NCI-H1436 treated with DMSO at 0.1 percent for 48 hours (cell line): ENCODE measurements at places on chromosomes 1 and 21.
A peak's percentile ranks its signal among the peaks of the same experiment; 100 is the strongest.

DNA sequence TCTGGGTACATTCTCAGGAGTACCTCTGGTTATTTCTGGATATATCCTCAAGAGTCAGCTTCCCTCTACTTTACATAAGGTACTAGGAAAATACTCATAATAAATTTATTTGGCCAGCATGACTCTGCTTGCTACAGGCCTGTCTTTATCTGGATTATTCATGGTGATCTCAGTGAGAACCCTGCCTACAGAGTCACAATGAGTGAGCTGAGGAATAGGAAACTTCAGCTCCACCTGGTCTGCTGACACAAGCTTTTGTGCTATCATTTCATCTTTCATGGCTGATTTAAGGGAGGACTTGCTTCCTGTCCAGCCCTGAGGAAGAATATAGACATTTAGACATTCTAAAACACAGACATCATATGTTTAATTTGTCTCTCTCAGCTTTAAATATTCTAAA, 19.5 kb upstream of the SUCO start:
- no peak for DNase-seq

DNA sequence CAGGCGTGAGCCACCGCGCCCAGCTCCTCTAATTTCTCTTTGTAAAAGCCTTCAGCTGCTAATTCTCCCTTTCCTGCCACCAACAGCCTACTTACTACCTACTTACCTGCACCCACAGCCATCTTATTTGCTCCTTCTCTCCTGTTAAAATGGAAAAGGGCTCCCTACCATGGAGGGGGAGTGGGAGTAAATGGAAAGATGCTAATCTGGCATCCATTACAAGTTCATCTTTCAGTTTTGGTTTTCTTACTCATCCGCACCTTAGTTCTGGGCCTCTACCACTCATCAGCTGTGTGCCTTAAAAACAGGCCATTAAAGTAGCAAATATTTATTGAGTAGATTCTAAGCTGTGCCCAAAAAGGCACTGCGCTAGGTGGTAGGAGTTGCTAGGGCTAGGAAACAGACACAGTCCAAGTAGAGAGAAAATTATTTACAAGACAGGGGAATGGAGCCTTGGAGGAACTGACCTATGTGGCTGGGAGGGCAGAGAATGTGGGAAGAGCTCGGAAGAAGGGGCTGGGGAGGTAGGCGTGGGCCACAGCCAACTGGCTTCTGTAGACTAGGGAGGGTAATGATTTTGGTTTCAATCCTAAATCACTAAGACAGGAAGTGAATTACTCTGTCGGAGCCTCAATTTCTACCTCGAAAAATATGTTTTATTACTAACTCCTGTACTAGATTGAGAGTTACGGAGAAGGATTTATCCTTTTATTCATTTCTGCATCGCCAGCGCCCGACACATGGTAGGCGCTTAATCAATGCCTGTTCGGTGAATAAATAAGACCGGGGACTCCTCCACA, 685 bp upstream of the DDI2 start:
- DNase-seq = no peak

- DNase-seq = no peak
Observed at GRCh38 chr21:33089395-33090119, 19.6 kb downstream of the OLIG1 start.

DNA sequence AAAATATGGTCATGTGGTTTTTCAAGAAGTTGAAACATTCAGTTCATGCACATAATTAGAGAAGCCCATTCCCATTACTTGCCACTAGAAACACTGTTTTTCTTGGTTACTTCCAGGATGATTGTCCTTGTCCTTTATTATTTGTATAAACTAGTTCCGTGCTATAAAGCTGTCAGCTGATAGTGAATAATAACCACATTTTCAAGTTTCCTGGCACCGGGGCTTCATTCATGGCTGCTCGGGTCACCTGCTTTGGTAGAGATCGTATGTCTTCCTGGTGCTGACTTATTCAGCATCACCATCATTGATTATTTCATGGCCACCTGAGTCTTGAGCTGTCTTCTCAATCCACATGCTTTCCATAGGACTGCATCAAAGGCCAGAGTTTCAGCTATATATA, 62.9 kb upstream of the ZNF326 start:
- DNase-seq = no peak

GRCh38 chr1:29967261-29967660, 730.9 kb downstream of the PTPRU start:
- no peak for DNase-seq

- DNase-seq = no peak
Observed at GRCh38 chr1:24724345-24725208, 20.7 kb upstream of the CLIC4 start.

DNA sequence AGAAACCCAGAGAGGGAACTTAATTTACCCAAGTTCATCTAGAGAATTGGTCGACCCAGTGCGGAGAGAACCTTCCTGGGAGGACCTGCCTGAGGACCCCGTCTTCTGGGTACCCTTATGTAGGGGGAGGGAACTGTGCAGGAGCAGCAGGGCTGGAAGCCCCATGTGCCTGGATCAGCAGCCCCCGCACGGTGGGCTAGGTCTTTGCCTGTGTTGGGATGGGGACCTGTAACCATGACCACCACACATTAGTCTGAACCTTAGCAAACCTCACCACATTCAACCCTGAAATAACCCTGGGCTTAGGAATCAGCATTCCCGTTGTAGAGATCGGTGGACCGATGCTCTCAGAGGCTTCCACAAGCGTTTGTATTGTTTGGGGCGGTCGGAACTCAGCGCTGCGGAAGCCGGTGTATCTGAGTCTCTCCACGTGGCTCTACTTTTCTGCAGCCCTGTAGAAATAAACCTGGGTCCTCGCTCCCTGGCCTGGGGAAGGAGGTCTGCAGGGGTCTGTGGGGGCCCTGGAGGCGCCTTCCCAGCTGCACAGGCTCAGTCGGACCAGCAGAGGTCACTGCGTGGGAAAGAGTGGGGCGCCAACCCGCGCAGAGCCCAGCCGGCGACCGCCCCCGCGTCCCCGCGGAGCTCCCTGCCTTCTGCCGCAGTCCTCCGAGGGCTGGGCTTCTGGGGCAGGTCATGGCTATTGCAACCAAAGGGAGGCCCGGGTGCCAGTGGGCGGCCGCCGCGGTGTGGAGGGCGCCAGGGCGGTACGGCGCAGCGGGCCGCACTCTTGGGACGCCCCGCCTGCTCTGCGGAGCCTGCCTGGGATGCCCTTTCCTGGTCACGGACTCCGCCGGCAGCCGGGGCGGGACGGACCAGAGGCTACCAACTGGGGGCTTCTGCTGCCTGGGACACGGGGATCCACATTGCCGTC, 36.2 kb upstream of the KCNA10 start:
- no peak for DNase-seq

- DNase-seq = no peak
Observed at GRCh38 chr1:17775796-17776195, 20.7 kb downstream of the ACTL8 start.

GRCh38 chr1:175865041-175865766, 121.8 kb upstream of the TNR start:
- no peak for DNase-seq

- DNase-seq = no peak
Observed at GRCh38 chr1:176926330-176927086, 238.0 kb downstream of the ASTN1 start.

DNA sequence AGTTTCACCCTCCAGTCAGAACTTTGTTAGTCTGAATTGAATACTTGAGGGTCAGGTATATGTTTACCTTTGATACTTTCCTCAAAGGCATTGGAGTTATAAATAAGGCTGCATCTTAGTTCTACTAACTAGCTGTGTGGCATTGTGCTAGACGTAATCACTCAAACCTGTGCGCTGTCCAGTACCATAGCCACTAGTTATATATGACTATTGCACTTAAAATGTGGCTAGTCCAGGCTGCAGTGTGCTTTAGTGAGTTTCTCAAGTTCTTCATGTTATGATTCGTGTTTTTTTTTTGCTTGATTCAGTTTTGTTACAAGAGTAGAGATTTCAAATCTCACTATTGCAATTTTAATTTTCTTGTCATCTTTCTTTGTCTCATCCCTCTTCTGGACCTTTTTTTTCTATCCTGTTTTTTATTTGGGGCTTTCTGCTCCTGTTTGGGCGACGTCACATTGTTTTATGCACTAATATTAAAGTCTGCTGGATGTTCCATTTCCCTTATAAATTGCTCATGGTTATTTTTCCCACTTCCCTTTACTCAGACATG, 5.7 kb downstream of the MAN1A2 start:
- no peak for DNase-seq

GRCh38 chr1:214966346-214966745, 116.2 kb upstream of the KCNK2 start:
- no peak for DNase-seq

GRCh38 chr1:113860891-113861290, 10.6 kb downstream of the PTPN22 start:
- no peak for DNase-seq

- no peak for DNase-seq
Observed at GRCh38 chr1:11873395-11874257, 14.9 kb upstream of the NPPB start.

- DNase-seq = no peak
Observed at GRCh38 chr1:24357038-24357437, 37.9 kb downstream of the GRHL3 start.

GRCh38 chr1:31674626-31675025, 29.2 kb downstream of the COL16A1 start:
- DNase-seq = no peak

- DNase-seq = no peak
Observed at GRCh38 chr1:154951901-154952657, 3.8 kb downstream of the PBXIP1 start.

GRCh38 chr1:33181921-33182341, at the start of gene TRIM62:
TRIM62 (minus strand) TSS chr1:33182043; CDS start chr1:33181432, 611 bp downstream.
- DNase-seq = peak; percentile 26

DNA sequence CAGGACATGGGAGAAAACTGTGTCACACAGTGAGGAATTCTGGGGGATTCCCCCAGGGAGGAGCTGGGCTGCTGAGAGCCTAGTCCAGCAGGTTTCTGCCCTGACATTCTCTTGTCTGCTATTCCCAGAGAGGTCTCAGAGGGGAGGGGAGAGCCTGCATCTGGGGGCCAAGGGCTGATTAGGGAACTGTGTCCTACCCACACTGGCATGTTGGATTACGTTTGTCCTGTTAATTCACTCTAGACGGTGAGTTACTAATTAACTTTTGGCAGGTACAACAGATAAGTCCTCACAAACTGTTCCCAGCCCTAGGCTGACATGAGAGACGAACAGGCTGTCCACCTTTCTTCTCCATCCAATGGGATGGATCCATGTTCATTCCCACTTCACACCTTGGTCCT, 2.6 kb upstream of the SH3BGRL3 start:
- DNase-seq = no peak

- DNase-seq = no peak
Observed at GRCh38 chr1:1081311-1082238, 7.5 kb upstream of the RNF223 start.

DNA sequence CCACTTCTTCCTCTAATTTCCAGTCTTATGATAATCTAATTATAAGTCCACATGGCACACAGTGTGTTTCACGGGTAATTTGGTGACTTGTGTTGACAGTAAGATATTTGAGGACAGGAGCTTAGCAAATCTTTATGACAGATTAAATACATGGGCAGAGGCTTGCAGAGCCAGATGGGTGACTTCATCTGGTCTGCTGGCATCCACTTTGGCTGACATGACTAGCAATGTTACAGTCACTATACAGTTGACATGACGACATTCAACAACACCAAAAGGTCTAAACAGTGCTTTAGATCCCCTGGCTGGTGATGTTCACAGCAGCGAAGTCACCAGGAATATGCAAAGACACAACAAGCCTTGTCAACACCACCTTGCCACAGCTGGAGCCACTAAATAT, 147.2 kb downstream of the ETS2 start:
- no peak for DNase-seq

- DNase-seq = no peak
Observed at GRCh38 chr21:44425307-44425894, 29.9 kb upstream of the LRRC3 start.

DNA sequence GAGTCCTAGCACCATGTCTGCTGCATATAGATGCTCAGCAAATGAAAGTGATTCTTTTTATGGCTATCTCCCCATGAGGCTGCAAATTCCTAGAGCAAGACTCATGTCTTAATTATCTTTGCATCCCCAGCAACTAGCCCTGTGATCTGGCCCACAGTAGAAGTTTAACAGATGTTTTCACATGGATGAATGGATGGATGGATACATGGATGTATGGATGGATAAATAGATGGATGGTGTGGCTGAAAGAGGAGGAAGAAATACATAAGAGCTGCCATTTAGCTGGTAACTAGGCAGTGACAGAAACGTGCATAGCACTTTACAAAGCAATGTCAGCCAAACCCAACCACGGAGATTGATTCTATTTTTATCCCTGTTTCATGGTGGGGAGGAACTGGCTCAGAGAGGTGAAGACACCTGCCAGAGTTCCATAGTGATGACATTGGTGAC, 32.7 kb upstream of the ZBTB40 start:
- DNase-seq = no peak
